ENCODE measurements at places on chromosomes 13 and 19. TPM values are rescaled to one million over a fixed set of nuclear protein-coding genes. Genes with fewer than 3 reads are reported as not detected.

DNA sequence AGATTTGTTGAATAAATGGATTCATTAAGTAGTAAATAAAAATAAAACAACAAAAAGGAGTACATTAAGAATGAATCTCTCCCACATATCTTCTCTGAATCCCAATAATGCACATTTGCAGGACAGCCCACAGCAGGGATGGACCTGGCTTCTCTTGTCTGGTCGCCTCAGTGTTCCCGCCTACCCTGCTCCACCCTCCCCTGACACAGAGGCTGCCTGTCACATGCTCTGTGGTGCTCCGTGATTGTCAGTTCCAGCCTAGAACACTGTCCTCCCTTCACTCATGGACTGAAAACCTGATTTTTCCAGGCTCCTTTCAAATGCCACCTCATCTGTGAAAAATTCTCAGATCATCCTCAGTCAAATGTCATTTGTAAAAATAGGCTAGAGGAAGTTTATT is 94.5 kb upstream of the GPR12 start:
- DNase-seq = no peak

DNA sequence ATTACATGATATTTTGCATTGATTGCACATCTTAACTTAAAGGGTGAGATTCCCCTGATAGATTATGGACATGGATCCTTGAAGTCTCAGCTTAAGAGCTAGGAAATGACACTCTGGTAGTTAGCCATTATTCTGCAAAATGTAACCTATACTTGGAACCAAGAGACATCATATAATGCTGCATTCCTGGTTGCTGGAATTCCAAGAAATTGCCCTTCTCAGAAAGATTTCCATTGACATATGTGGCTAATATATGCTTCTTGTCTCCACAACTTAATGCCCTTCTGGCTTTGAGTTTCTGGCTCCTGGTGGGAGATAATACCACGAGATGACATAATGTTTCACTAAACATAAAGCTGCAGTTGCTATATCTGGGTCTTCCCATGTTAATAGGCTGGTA is 204.4 kb upstream of the TRPC4 start:
- DNase-seq = no peak

- DNase-seq = no peak
Observed at GRCh38 chr19:23804676-23805075, 46.0 kb upstream of the ZNF681 start.

DNA sequence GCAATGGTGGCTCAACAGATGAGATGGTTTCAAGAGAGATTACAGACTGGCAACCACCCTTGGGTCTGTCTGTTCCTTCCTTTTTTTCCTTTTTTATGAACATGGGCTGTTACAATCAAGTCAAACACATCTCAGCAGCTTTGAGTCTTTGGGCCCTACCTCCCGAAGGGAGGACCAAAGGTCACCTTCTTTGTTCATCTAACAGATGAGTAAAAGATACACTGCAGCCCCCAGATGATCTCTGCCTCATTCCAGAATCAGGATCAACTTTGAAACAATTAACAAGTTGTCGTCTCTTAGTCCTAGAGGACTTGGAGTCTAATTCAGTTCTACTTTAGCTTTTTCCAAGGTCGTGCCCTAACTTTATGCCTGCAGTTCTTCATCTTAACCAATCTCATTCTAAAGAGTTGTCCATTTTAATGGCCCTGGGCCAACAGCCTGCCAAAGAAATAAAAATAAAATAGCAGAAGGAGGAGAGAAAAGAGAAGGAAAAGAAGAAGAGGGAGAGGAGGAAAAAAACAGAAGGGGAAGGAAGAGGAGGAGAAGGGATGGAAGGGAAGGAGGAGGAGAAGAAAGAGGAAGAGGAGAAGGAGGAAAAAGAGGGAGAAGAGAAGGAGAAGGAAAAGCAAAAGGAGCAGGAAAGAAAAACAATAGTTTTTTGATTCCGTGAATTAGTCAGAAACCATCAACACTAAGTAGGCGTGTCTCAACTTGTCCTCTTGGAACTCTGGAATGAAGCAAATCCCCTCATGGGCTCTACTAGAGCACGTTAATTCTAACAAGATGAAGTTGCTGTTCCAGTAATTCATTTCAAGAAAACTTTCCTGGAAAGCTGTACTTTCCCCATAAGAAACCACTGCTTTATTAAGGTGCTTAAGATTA is 281.2 kb downstream of the FOXO1 start:
- DNase-seq = no peak

DNA sequence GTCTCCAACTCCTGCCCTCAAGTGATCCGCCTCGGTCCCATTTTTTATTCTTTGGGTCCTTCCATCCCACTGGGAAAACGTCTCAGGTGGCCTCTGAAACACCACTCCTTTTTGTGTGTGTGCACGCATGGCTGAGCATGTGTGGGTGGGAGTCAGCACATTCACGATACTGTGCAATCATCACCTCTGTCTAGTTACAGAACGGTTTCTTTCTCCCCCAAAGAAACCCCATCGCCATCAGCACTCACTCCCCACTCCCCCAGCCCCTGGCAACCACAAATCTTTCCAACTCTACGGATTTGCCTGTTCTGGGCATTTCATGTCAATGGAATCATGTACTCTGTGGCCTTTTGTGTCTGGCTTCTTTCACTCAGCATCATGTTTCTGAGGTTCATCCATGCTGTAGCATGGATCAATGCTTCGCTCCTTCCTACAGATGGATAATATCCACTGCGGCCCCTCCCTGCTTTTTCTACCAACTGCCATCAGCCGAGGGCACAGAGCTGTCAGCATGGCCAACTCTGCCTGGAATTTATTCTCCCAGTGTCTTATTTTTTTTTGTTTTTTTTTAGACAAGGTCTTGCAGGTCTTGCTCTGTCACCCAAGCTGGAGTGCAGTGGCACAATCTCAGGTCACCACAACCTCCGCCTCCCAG is 9.7 kb downstream of the F2RL3 start:
- DNase-seq = no peak

DNA sequence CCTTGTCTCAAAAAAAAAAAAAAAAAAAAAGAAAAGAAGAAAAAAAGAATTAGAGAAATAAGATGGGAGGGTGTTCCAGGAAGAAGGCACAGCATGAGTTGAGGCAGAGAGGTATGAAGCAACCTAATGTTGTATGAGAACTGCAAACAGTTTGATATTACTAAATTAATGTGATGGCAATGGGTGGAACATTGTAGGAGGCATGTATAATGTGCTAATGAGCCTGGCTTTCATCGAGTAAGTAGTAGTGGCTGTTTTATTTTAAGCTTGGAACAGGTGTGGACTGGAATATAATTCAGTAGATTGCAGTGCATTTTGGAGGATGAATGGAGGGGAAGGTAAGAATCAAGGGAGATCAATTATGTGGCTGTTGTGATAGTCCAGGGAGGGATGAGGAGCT is 156.1 kb downstream of the MTUS2 start:
- no peak for DNase-seq

GRCh38 chr13:21749410-21749809 is 78.5 kb downstream of the FGF9 start:
- peak; percentile 39 for DNase-seq

GRCh38 chr13:96762876-96763275 is 231.4 kb downstream of the OXGR1 start:
- DNase-seq = peak; percentile 33

DNA sequence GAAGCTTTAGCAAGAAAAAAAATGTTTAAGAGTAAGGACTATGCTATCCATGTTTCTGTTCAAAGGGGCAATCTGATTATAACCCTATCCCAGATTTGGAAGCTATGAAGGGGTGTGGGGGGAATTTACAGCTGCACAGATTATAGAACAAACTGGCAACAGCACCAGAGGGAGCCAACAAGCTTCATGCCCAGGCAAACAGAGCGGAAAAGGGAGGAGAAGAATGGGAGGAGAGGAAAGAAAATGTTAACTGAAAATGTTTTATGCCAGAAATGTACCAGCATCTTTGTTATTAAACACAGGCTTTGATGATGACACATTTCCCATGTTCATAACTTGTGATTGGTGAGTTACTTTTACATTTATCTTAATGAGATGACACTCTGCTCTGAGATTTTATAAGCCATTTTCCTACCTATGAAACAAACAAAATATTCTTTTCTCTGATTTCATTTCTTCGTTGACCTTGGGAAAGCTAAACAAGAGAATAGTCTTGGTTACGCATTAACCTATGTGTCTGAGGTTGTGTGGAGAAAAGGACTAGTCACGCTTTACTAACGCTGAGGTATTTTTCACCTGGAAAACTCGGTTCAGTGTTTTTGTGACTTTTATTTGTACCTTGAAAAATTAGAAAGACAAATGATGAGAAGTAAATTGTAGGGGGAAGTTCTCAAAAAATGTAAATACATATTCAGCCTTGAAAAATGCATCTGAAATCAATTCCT is 235.8 kb upstream of the MIR17HG start:
- DNase-seq = no peak

- DNase-seq = no peak
Observed at GRCh38 chr13:36431204-36432105, 840 bp upstream of the CCNA1 start.

- DNase-seq = no peak
Observed at GRCh38 chr19:23440207-23440606, 44.9 kb upstream of the ZNF91 start.

GRCh38 chr19:10815969-10816644 is 19.9 kb downstream of the TMED1 start:
- DNase-seq = no peak

DNA sequence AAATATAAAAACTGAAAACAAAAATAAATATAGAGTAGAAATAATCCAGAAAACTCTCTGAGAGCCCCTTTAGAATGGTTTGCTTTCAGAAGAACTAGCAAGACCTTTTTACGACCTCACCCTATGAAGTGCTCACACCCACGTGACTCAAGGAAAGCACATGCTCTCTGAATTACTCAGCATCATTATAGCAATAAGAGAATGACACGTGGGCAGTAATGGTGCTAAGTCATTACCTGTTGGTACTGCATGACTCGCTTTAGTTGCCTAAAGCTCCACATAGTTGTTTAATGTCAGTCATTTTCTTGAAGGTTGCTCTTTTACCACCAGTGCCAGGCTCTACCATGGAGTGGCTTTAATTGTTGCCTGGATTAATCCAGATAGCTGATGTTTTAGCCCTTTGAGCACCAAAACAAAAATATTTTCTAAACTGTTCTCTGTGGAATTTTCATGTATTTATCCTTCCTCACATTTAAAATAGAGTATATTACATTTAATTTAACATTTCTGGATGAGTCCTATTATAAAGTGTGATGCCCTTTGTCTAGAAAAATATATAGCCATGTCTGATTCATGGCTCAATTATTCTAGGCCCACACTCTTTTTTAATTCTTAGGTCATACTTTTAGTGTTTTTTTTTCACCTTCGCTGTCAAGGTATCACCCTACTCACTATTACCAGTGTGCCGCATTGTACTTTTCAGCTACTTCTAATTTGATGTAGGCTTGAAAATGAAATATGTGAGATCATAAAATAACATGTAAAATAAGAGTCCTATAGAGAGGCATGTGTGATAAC is 56.8 kb downstream of the THSD1 start:
- peak; percentile 89 for DNase-seq

DNA sequence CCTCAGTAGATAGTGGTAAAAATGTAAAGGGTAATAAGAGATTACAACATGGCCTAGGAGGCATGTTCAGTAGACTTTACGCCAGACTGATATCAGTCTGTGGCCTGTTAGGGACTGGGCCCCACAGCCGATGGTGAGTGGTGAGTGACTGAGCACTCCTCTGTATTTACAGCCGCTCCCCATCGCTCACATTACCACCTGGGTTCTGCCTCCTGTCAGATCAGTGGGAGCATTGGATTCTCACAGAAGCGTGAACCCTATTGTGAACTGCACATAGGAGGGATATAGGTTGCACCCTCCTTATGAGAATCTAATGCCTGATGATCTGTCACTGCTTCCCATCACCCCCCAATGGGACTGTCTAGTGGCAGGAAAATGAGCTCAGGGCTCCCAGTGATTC is 17.9 kb downstream of the NLRP11 start:
- DNase-seq = no peak

DNA sequence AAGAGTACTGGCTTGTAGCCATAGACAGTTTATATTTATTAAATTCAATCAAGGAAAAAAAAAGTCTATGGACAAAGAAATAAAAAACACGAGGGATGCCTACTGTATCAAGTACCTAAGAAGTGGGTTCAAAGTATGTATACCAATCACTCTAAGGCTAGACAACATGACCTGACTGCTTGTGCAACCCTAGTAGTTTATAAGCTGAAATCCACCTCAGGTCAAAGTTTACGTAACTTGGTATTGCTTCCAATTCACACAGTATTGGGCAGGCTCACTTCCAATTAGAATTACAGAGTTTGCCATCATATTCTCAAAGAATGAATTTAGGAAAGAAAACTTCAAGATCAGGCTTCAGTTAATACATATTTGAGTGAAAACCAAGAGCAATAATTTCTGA is 657.8 kb downstream of the DACH1 start:
- no peak for DNase-seq

GRCh38 chr13:59679254-59679653 is 484.5 kb downstream of the DIAPH3 start:
- DNase-seq = peak; percentile 22

- DNase-seq = no peak
Observed at GRCh38 chr13:93279982-93280381, 53.4 kb downstream of the GPC6 start.

The KANK3 gene
- total RNA-seq = 0.74 TPM

The NOP53 gene
- 31.0 TPM for total RNA-seq

The ZNF524 gene
- total RNA-seq = 14.7 TPM

The F10 gene
- total RNA-seq = 0.10 TPM

The SIGLEC8 gene
- total RNA-seq = not detected

The PALM3 gene
- total RNA-seq = 0.64 TPM

The C19orf33 gene
- not detected for total RNA-seq

The BRME1 gene
- total RNA-seq = 3.2 TPM

The SELENOV gene
- not detected for total RNA-seq

The FAM98C gene
- total RNA-seq = 10.5 TPM

The ZFP14 gene
- total RNA-seq = 1.5 TPM

The ZIC2 gene
- total RNA-seq = 0.05 TPM

All from M059J (cell line).